Fibroblast of skin of left biceps (primary cell): ENCODE measurements at places on chromosomes 4 and X.

GRCh38 chrX:106585478-106585877 is 26.3 kb upstream of the RADX start:
- DNase-seq: no peak

GRCh38 chr4:121666091-121666679 is 30.6 kb downstream of the ANXA5 start:
- DNase-seq: no peak

- no peak for DNase-seq
Measured at GRCh38 chr4:44674471-44674870, 3.7 kb upstream of the GUF1 start.

DNA sequence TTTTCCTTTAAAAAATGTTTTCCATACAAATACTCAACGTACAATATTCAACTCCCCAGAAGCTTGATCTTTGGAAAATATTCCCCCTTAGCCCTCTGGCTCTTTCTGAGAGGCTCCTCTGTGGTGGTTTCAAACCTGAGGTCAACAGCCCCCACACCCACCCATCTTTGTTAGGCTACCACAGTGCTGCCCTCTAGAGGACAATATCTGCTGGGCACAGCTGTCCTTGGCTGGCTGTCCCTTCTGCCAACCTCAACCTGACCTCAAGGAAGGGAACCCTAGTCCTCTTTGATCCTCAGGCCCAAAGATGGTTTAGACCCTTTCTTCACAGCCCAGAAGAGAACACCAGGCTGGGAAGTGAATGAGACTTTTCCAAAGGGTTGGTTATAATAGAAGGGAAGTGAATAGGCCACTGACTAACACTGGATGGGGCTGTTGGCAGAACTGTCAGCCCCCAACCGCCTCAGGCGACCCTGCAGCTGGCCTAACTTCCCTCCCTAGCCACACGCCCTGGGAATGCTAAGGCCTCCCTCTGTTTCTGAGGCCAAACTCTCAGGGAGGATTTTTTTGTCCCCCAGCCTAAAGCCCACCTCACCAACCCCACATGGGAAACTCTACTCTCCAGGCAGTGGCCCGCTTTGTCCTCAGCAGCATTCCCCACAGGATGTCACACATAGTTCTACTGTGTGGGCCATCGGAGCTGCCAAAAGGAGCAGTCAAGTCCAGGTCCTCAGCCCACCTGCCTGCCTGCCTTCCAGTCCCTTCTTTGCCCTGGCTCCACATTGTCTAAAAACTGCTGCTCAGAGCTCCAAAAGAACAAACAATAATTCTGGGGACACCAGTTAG is 34.3 kb downstream of the NYX start:
- no peak for DNase-seq

DNA sequence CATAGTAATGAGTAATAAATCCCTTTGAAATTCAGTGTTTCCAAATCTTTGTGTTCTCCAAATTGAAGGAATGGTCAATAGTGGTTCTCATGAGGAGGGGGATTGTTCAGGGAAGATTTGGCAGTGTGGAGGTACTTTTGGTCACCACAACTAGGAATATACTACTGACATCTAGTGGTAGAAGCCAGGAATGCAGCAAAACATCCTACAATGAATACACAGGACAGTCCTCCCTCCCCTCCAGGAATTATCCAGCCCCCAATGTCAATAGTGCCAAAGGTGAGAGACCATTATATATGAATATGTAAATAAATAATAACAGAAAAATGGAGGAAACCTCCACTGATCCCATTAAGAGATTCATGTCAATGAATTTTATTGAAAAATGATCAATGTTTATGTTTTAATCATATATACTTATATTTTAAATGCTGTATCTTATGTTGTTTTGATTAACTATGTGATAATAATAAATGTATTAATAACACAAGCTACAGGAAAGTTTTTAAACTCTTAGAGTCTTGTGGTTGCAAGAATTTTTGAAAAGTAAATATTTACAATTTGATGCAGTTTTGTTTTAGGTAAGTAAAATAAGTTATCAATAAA is 14.4 kb upstream of the FAM9A start:
- no peak for DNase-seq
